ENCODE measurements at places on chromosomes 3 and 15.

DNA sequence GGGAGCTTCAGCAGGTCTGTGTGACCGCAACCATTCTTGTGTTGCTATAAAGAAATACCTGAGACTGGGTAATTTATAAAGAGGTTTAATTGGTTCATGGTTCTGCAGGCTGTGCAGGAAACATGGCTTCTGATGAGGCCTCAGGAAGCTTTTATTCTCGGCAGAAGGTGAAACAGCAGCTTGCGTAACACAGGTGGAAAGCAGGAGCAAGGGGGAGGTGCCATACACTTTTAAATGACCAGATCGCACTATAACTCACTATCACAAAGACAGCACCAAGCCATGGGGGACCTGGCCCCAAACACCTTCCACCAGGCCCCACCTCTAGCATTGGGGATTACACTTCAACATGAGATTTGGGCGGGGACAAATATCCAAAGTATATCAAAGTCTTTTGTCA is 8.3 kb upstream of the CIB2 start:
- DNase-seq = no peak

DNA sequence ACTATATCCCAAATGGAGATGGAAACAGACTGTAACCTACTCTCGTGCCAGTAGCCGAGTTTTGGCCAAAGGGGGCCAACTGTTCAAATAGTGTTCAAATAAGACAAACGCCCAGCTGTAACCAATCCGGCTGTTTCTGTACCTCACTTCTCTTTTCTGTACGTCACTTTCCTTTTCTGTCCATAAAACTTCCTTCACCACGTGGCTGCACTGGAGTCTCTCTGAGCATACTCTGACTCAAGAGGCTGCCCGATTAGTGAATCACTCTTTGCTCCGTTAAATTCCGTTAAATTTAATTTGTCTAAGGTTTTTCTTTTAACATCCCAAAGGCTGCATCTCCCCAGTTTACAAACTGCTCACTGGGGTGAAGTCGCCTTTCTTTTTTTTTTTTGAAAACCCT is 219.2 kb upstream of the P2RY1 start:
- no peak for DNase-seq

- DNase-seq = no peak
Observed at GRCh38 chr3:50173685-50174516, 17.5 kb upstream of the GNAT1 start.

- no peak for DNase-seq
Observed at GRCh38 chr3:95615592-95616310, 1198.6 kb upstream of the EPHA6 start.

GRCh38 chr3:171129827-171130226 is 103.3 kb upstream of the SLC2A2 start:
- no peak for DNase-seq

DNA sequence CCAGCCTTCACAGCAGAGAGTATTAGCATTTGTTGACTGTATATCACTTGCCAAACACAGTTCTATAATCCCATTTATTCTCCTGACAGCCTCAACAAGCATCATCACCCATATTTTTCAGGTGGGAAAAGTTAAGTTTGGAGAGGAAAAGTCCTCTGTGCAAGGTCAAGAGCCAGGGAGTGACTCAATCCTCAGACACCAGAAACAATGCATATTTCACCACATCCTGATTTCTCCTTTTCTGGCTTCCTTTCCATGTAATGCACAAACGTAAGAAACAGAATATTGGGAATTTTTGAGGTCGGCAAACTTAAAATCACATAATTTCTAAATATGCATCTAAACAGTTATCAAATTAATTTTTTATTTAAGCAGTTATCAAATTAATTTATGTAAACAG is 116.0 kb upstream of the GADL1 start:
- no peak for DNase-seq

DNA sequence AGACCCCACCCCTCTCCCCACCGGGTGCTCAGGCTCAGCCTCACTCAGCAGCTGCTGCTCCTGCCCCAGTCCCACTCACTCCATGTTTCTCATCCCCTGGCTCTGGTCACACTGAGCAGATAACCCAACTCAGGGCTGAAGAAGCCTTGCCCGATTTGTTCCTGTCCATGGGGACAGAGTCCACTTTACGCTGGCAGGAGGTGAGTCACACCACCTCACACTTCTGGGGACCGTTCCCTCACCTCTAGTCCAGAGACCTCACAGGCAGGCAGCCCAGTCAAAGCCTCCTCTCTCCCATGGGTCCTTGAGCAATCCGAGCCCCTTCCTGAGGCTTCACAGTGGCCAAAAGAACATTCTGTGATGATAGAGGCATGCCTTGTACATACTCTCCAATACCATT is 1.4 kb downstream of the CIDEC start:
- DNase-seq = no peak

DNA sequence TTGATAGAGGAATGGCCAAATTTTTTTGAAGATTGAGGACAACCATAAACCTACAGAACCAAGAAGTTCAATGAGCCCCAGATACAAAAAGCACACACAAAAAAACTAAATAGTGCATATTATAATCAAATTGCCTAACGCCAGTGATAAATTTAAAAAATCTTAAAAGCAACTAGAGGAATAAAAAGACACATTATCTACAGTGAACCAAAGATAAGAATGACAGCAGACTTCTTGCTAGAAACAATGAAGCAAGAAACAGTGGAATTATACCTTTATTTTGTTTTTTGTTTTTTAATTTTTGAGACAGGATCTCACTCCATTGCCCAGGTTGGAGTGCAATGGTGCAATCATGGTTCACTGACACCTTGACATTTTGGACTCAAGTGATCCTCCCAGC is 9.9 kb upstream of the SAMD7 start:
- DNase-seq = no peak

- DNase-seq = no peak
Observed at GRCh38 chr3:32501783-32502117, 902 bp downstream of the CMTM6 start.
